ENCODE measurements at places on chromosomes 3 and 15.

DNA sequence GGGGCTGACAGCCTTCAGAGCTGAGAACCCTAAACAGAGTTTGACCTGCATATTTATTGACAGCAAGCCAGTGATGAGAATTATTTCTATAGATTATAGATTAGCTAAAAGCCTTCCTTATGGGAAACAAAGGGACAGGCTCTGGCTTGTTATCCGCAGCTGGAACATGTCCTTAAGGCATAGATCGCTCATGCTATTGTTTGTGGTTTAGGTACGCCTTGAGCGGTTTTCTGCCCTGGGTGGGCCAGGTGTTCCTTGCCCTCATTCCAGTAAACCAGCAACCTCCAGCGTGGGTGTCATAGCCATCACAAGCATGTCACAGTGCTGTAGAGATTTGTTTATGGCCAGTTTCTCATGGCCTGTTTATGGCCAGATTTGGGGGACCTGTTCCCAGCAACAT, 10.2 kb upstream of the FAH start:
- DNase-seq = no peak

- peak; percentile 53 for DNase-seq
Observed at GRCh38 chr15:31486506-31486905, 159.9 kb downstream of the KLF13 start.

DNA sequence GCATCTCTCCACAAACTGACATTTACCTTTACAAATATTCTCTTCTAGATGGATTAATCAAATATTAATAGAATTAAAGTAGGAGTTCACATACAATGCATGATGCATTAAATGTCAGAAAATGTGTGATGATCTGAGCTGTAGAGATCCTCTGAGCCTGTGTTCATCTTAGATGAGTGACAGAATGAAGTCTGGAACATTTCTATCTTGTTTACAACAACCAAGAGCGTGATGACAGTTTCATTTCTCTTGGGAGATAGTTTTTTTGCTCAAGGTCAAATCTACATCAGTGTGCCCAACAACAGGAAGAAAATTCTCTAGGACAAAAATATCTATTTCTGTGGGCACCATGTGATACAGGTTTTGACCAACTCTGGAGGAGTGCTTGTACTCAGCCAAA, 211.9 kb downstream of the MYRIP start:
- no peak for DNase-seq

- no peak for DNase-seq
Observed at GRCh38 chr15:52006702-52007340, 12.2 kb upstream of the MAPK6 start.

- DNase-seq = no peak
Observed at GRCh38 chr15:41984622-41985021, 12.3 kb upstream of the EHD4 start.

All from neural progenitor cell (in vitro differentiated cells).